ENCODE measurements at places on chromosomes 3 and 15.

DNA sequence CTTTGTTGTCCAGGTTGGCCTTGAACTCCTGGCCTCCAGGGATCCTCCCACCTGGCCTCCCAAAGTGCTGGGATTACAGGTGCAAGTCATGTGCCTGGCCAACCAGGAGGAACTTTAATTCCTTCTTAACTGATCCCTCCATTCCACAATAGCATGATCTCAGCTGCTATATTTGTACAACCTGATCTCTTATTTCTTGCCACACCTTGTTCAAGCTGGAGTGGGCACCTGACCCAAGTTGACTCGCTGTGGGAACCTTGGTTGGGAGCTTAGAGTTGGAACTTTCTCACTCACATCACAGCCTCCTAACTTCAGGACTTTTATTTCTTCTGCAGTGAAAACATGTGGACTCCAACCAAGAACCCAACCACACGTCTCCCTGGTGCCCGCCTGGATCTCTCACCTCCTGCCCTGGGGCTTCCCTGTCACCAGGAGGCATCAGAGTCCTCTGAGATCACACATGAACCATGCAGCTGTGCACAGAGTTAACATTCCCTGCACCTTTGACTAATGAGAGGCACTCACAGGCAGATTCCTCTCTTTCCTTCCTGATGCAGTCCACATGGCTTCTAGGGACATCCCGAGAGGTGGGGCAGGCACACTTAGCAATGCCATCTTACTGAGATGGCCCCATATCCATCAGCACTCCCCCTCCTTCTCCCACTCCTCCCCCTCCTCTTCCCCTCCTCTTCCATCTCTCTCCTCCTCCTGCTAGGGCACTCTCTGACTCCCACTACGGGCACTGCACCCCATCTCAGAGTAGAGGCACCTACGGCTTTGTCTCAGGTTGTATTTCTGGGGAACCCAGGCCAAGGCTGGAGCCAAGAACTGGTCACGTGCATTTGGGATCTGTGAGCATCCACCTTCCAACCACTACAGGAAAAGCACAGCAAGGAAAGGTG lies 9.7 kb upstream of the CYFIP1 start:
- DNase-seq = no peak

DNA sequence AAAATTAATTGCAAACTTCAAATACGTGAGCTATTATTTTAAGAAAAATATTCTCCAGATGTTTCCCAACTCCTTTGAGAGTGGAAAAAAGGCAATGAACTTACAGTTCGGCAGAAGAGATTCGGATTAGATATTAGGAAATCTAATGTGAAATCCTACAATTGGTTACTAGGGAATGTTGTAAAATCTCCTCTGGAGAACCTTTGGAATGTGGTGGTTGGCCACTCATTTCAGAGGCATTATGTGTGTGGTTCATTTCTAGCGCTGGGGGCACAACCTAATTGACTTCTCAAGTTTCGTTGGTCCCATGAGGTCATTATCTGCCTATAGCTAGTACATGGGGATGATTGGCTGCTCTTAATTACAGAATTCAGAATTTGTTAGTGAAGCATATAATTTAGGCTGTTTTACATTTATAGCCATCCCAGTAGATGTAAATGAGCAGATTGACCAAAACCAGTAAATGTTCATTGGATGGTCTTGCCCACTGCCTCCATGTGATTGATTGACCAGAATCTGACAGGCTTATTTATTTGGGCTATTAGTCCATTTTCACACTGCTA lies 34.6 kb upstream of the CMSS1 start:
- no peak for DNase-seq

GRCh38 chr3:107959550-107960154 lies 131.2 kb downstream of the CD47 start:
- DNase-seq = no peak

DNA sequence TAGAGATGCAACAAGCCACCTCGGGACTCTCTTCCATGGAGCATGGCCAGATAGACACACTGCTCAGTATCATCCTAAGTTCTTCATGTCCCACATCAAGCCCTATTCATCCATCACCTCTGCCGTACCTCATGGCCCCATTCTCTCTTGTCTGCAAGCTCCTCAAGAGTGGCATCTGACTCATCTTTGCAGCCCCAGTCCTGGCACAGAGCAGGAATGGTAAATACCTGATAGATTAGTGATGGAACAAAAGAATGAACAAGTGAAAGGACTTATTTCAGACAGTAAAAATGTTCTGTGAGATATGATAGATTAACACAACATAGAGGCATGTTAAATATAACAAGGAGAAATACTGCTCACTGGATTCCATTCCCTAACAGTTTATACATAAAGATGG lies 176.4 kb downstream of the ISL2 start:
- DNase-seq = no peak

DNA sequence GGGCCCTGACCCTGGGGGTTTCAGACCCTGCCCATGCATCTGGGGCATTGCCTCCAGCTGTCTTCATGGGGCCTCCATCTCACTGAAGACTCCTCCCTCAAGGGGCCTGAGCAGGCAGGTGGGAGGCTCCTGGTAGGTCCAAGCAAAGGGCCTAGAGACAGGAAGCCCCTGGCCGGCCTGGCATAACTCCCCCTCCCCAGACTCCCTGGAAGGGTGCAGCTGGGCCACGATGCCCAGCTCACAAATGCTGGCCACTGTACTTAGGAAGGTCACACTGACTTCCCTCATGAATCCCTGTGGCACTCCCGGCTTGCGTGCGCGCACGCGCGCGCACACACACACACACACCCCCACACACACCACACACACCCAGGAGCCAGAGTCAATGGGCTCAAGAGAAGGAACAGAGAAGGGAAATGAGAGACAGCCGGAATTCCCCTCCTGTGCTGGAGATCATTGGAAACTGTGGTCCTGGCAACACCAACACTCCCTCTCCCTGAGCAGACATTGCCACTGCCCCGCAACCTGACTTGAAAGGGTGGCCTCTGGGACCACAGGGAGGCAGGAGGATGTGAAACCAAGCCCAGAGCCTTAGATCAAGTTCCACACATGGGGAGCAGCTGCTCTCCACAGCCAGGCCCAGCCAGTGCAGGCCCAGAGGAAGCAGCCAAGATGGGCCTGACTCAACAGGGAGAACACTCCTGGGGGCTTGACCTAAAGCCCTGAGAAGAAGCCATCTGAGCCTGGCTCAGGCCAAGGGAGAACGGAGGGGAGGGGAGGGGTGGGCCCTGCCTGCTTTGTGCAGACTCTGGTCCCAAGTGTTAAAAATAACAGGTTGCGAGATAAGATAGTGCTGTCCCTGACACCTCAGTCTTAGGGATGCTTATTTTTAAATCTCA lies 69.7 kb downstream of the SCN5A start:
- peak; percentile 45 for DNase-seq

- DNase-seq = peak; percentile 73
Measured at GRCh38 chr3:185983495-185984141, 45.8 kb upstream of the TRA2B start.

All from right hindlimb (tissue), 1 donor.